ENCODE measurements at places on chromosomes 4 and X. TPM values are rescaled to one million over a fixed set of nuclear protein-coding genes. Genes with fewer than 3 reads are reported as not detected.

The NSUN7 gene
- not detected for total RNA-seq

The RBMXL3 gene
- not detected for total RNA-seq

The PHOX2B gene
- total RNA-seq = not detected

The PCSK1N gene
- total RNA-seq = 8.1 TPM

The PABPC1L2B gene
- not detected for total RNA-seq

The TLR10 gene
- total RNA-seq = not detected

The BST1 gene
- 10.2 TPM for total RNA-seq

The TCEAL5 gene
- not detected for total RNA-seq

The COMMD8 gene
- total RNA-seq = 27.3 TPM

The PABPC1L2A gene
- total RNA-seq = not detected

The XAGE5 gene
- total RNA-seq = not detected

The TREX2 gene
- total RNA-seq = 1.1 TPM

The NKX3-2 gene
- total RNA-seq = 0.12 TPM

The MAGEA1 gene
- 64.2 TPM for total RNA-seq

The GYPE gene
- 1.3 TPM for total RNA-seq

The ASB9 gene
- total RNA-seq = 24.5 TPM

The PHEX gene
- total RNA-seq = 0.64 TPM

The FREM3 gene
- not detected for total RNA-seq

The ADH6 gene
- not detected for total RNA-seq

The STS gene
- 1.9 TPM for total RNA-seq

The GAGE12H gene
- total RNA-seq = not detected

The AVPR2 gene
- total RNA-seq = not detected

The ARAP2 gene
- total RNA-seq = 7.9 TPM

The SORBS2 gene
- 23.8 TPM for total RNA-seq

The PDGFRA gene
- total RNA-seq = 0.05 TPM

The SLC10A6 gene
- not detected for total RNA-seq

The PGM2 gene
- 30.3 TPM for total RNA-seq

The CD40LG gene
- total RNA-seq = not detected

The SUV39H1 gene
- total RNA-seq = 9.5 TPM

The GDPD2 gene
- not detected for total RNA-seq

The TMEM255A gene
- 0.07 TPM for total RNA-seq

The KIT gene
- not detected for total RNA-seq

The ARX gene
- 0.20 TPM for total RNA-seq
